ENCODE measurements at places on chromosomes 7 and 10.

DNA sequence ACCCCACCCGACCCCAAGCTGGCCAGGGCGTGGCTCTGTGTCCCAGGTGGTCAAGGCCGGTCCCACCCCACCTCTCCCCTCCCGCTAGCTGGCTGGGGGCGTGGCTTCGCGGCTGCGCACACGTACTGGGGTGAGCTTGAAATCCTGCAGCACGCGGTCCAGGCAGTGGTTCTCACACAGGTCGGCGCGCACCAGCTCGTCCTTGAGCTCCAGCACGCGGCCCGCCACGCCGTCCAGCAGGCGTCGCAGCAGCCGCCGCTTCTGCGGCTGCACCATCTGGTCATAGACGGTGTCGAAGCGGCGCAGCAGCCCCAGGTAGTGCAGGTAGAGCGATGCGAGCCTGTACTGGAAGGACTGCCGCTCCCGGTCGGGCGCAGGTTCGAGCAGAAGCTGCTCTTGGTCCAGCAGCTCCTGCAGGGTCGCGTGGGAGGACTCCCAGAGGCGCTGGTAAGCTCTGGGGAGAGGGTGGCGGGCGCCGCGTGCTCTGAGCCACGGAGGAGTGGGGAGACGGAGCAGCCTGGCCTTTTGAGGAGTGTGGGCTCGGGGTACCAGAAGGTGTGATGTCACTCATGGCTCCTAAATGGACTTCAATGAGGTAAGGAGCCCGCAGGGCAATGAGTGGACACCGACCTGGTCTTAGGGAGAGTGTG is 5.8 kb downstream of the H2BK1 start:
- no peak for DNase-seq

DNA sequence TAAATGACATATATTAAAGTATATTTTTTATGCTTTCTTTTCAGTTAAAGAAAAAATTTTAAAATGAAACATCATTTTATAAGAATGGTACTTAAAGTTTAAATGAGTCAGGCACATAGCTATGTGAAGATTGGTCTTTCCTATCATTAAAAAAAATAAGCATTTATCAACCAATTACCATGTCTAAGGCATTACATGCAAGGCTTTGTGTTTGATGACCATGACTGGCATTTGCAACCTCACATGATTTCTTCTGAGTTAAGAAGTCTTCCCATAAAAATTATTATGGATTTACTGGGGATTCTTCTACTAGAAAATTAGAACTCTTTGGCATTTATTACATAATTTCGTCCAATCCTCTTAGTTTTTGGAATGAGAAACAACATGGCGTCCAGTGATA is 776.1 kb downstream of the MAGI2 start:
- DNase-seq, result no peak

GRCh38 chr7:111384065-111384891 is 178.0 kb downstream of the IMMP2L start:
- DNase-seq, result no peak

- no peak for DNase-seq
These were observed 180.3 kb upstream of the SHH start for GRCh38 chr7:155992538-155992937.

Measured in stimulated activated CD4-positive, alpha-beta T cell treated with anti-CD3 and anti-CD28 coated beads, Interleukin-12 subunit alpha, Interleukin-12 subunit beta, amount 100 ng/mL, for 48 hours (primary cell).